ENCODE measurements at places on chromosomes 11 and 22.

- DNase-seq: no peak
These were observed 21.9 kb upstream of the OAF start for GRCh38 chr11:120188811-120189455.

- DNase-seq: no peak
These were observed 60.8 kb downstream of the OTOG start for GRCh38 chr11:17607591-17608570.

DNA sequence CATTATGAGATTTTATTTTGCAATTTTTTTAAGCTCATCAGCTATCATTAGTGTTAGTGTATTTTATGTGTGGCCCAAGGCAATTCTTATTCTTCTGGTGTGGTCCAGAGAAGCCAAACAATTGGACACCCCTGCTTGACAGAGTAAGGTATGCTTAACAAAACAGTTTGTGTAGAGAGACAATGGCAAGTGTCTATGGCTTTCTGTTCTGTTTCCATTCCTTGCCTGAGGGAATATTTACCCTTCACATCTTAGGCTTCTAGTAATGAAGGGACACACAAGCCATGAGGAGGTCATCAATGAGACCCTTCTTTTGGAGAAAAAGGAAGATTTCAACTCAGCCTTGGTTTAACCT, 1278.4 kb upstream of the TENM4 start:
- no peak for DNase-seq

DNA sequence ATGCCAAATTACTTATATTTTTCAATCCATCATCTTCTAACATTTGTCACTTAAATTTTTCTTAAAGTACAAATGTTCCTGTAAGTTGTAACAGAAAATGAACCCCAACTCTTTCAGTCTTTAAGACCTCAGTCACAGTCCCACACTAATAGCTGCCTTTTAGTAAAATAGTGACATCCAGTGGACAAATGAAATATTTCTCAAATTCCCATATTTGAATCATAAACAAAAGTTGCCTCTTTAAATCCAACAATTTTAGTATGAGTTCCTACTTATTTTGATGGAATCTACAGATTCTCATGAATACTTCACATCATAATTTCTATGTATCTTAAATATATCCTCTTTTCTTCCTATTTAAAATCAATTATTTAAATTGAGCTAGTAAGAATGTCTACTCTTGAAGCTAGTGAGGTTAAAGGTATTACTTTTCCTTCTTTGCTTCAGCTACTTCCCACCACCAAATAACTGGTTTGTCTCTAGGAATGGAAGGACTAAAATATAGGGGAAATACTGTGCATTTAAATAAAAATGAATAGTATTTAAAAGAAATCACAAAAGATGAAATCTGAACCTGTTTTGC, 9.2 kb downstream of the LIN7C start:
- DNase-seq: peak; percentile 34

DNA sequence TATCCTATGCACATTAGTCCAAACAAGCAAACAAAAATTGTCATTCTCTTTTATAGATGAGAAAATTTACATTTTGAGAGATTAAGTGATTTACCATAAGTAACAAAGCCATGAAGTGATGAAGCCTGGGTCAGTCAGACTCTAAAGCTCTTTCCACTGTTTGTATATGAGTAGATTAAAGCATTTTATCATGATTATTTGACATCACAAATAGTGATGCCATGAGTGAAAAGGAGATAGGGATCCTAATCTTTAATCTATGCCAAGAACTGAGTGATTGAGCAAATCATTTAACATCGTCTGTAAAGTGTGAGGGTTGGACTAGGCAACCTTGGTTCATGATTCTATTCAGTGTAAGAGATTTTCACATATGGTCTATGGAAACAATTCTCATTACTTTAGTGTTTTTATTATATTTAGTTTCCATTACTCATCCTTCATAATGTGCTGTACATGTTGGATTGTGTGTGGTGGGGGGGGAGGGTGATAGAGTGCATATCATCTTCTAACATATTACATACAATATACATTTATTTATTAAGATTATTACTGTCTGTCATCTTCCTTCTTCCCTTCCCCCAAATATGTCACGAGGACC, 50.7 kb downstream of the ARHGEF12 start:
- DNase-seq: peak; percentile 22

GRCh38 chr11:11701070-11701469, 79.3 kb upstream of the GALNT18 start:
- DNase-seq: peak; percentile 48

- no peak for DNase-seq
These were observed 1228.0 kb downstream of the TBC1D22A start for GRCh38 chr22:47990481-47990880.

- no peak for DNase-seq
These were observed 166.7 kb upstream of the FAT3 start for GRCh38 chr11:92057849-92058442.

GRCh38 chr11:7673724-7674434, 579 bp upstream of the CYB5R2 start:
- DNase-seq: peak; percentile 22

GRCh38 chr22:48867891-48868290, 959.8 kb downstream of the BRD1 start:
- no peak for DNase-seq

DNA sequence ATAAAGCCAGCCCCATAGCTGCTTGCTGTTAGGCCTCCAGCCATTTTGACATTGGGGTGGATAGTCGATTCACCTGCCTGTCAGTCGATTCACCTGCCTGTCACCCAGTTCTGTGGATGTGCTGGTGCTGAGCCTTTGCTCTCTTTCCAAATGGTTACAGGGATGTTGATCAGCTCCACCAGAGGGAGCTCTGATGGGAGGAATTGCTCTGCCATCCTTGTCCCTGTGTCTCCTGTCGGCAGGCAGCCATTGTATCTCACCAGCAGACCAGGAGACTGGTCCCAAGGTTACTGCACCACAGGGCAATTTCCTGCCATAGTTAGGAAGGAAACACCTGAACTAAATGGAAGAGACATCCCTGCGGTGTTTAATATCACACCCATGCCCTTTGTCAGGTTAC, 6.1 kb downstream of the MPEG1 start:
- peak; percentile 23 for DNase-seq

DNA sequence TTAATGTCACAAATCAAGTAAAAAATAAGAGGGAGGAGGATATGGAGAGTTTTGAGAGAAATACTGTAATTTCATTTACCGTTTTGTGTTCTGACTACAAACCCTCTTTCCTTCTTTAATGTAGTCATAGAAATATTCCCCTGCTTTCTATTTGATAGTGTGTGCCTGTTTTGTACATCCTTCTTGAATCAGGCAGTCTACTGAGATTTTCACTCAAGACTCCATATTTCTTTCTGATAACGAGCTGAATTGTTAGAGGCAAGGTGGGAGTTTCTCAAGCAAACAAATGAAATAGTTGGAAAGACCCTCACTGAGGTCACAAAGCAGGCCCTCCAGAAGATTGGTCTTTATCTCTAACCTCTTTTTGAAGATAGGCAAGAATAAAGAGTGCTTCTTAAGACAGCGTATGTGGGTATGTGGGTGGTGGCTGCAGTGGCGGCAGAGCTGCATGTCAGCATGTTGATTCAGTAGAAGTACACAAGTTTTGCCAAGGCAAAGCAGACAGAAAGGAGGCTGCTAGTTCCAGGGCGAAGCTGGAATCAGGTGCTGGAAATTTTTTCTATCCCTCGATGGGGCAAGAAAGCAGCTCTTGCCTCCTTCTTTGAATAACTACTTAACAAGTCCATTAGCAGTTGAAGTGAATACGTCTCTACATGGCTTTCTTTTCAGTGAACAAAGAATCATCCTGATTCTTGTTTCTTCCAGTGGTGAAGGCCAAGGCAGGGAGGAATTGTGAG, 164.2 kb downstream of the FAM76B start:
- no peak for DNase-seq

GRCh38 chr11:44380009-44380313, 70.0 kb upstream of the ALX4 start:
- DNase-seq: no peak

DNA sequence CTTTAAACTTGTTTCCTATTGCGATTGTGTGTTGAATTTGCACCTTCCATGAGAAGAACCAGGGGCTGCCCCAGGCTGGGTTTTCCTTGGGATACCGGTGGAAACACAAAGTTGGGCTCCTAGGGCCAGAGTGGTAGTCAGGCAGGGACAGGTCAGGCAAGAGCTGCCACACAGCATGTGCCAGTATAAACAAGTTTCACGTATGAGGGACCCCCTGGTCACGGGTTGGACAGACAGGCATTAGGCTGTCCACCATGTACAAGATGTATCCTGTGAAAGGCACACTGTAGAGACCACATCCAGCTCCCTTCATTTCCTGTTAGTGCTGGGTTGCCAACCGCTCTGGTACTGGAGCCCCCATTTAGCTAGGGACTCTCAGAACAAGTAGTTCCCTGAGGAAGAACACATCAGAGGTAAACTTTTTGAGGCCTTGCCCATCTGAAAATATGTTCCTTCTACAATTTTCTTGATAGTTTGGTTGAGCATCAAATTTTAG, 8.8 kb downstream of the UPB1 start:
- no peak for DNase-seq

- peak; percentile 78 for DNase-seq
These were observed 53.0 kb downstream of the MICAL2 start for GRCh38 chr11:12163181-12163941.

DNA sequence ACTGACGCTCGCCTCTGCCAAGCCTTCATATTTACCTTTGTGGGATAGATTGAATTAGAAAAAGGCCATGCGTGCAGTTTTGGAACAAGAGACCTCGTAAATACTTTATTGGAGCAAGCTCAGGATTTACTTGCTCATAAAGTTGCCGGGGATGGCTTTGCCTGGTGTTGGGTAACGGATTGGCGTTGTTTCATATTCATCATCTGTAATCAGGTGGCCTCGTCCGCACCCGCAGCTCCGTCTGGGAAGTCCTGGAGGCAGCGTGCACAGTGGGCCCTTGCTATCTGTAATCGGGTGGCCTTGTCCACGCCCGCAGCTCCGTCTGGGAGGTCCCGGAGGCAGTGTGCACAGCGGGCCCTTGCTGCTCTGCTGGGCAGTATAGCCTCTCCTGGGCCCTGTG, 1209.3 kb downstream of the BRD1 start:
- DNase-seq: no peak

- DNase-seq: peak; percentile 6
These were observed 350.4 kb upstream of the B3GAT1 start for GRCh38 chr11:134762248-134763029.

DNA sequence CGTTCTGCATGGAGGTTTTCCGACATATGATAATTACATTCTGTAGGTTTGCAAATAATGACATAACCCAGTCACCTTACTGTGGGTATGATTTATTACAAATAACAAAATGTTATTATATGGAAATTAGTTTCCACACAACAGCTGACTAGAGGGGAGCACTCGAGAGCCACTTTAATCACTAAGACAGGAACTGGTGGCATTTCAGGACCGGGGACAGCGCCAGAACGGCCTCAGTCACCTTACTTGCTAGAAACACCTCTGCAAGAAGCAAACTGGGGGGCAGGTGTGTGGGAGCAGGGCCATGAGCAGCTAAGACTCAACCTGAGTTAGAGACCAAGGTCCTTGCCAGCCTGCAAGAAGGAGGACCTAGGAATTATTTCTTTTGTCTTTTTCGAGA, 199.9 kb downstream of the DSCAML1 start:
- DNase-seq: peak; percentile 33

- peak; percentile 36 for DNase-seq
These were observed 88.6 kb downstream of the ST3GAL4 start for GRCh38 chr11:126444072-126444471.

DNA sequence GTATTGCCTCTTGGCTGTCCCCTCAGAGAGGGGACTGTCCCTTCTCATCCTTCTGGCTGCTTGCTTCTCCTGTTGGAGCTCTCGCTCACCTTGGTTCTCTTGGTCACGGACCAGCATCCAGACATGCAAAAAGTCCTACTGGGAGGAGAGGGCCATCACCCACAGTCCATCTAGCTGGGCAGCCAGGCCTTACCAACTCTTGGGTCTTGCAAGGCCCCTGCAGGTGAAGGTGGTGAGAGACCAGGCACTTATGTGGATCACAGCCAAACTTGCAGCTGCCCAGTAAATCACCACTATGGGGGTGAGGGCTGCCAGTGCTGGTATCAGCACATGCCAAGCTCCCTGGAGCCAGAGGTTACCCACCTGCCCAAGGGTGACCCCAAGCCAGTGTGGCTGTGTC, 36.3 kb downstream of the KCNQ1OT1 start:
- no peak for DNase-seq

- peak; percentile 58 for DNase-seq
These were observed 357.3 kb downstream of the CTTN start for GRCh38 chr11:70755410-70756158.

GRCh38 chr11:81874635-81875034, 859.0 kb downstream of the FAM181B start:
- no peak for DNase-seq

GRCh38 chr22:47225931-47226633, 463.6 kb downstream of the TBC1D22A start:
- no peak for DNase-seq

DNA sequence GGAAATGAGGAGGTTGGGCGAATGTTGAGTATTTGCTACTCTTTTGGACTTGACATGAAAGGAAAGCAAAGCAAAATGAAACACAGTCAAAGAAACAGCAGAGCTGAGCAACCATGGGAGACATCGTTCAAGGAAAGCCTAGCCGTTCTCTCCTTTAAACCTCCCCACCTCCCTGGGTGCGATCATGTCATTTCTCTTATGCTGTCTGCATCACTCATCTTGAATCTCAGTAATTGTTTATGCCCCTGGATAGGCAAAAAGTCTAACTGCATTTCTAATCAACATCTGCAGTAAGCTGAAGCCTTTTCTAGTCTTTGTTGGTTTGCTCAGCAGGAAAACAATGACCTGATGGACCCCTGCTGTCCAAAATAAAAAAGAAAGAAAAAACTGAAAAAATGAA, 107.0 kb downstream of the MSANTD4 start:
- no peak for DNase-seq

DNA sequence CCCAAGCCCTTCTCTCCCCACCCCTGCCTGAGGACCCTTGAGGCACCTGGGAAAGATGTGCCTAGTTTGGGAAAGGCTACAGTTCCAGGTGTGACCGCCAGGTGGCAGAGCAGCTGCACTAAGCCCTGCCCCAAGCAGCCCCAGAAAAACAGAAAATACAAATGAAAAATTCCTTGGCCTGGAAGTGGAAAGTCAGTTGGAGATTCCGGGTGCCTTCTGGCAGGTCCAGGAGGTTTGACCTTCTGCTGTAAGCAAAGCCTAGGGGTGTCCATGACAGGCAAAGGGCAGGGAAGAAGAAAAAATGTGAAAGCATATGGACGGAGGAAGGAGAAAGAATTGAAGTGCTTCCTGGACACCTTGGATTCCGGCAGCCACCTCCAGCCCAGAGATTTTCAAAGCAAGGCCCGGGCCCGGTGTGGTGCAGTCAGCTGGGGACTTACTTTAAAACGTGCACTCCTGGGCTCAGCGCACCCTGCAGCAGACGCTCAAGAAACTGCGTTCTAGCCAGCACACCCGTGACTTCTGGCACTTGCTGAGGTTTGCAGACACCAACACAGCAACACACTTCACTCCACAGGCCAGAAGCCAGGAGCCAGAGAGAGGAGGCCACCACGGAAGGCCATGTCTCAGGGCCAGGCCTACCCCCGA, 37.3 kb upstream of the SLC22A12 start:
- DNase-seq: peak; percentile 37

DNA sequence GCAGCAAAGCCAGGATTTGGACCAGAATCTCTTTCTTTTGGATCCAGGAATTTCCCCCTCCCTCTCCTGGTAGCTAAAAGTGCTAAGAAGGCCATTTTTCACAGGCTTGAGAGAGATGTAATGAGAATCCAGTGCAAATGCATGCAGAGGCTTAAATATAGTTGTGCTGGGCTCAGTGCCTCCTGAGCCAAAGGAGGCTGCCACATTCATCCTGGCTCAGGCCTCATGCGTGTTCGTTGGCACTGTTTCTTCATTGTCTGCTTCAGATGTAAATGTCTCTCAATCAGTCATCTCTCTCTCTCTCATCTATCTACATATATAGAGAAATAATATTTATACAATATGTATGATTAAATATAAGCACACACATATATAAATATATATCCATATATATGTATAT, 83.6 kb downstream of the INSC start:
- no peak for DNase-seq
